ENCODE measurements at places on chromosomes 12 and 14.

DNA sequence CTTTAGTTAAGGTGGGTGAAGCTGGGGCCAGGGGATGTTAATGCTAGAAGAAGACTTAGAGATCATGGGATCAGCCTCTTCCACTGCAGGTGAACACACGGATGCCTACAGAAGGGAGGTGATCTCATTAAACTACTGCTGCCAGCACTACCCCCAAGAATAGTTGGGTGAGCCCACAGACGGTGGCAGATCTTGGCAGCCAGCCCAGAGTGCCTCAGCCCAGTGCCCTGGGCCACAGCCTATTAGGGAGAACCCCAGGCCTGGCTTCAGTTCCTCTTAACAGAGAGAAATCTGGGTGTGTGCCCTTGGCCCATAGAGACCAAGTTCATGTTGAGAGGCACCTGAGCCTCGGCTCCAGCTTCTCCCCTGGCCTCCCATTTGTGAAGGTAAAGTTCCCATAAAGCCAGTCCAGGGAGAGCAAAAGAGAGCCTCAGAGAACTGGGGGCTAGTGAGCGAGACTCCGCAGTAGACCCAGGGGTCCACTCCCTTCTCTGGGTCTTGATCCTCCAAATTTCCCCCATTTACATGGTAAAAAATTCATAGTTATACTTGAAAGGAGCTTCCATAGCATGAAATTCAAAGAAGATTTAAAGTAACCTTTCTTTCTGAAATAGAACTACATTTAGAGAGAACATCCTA, 125.0 kb upstream of the CCND2 start:
- DNase-seq = no peak

DNA sequence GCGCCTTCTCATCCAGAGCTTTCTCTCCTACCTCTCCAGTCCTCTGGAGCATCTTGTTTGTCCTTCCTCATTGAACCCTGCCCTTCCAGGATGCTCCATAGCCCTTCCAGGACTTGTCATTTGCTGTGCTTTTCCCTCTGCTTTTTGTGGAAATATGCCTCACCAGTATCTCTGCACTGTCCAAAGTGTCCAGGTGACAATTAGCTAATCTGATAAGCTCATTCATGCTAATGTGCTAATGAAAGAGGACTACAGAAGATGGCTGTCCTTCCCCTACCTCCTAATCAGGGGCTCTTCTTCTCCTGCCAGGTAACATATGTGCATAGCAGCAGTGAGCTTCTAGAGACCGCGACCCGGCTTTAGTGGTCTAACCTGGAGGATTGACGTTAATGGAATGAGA, 58.4 kb upstream of the OTX2 start:
- DNase-seq = no peak

DNA sequence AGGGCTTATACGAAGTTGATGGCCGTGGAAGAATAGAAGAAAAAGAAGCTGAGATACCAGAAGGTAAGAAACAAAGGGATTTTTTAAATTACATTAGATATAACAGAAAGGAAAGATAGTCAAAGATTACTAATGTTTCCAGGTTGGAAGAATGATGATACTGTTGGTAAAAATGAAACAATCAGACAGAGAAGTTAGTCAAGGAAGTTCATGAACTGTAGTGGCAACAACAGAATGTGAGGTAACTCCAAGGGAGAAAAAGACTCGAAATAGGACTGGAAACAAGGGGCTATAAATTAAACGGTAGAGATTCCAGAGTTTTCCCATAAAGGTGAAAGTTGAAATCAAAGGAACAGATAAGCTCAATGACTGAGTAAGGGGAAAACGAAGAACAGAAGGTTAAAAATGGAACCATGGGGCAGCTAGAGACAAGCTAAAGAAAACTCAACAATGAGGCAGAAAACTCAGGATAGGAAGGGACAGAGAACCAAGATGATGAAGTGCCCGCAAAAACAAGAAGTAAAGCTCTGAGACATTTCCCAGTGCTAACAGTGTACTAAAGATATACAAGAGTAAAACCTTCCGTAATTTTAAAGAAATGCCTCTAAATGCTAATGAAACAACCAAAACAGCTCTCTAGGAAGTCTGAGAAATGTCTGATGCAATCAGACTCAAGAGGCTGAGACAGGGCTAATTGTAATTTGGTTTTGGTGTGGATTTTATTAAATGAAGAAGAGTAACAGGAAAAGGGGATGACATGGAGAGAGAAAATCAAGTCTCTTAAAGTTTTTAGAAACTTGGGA, 70.0 kb downstream of the PPP2R5E start:
- DNase-seq = no peak

GRCh38 chr12:72178871-72179270, 93.3 kb upstream of the TRHDE start:
- DNase-seq = no peak

DNA sequence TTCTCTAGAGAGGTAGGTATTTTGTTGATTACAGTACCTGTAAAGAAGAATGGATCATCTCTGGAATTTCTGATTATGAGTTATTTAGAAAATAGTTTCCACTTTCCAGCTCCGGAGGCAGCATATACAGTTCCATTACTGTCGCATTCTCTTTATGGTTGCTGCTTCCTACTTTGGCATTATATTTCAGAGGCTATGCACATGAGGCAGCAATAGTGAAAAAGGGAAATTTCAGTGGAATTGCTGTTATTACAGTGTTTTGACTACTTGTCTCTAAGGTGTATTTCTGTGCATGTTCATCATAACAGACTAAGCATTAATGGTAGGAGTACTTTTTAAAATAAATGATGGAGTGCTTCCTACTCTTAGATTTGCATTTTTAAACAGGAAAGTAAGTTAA, 10.2 kb downstream of the GNG2 start:
- no peak for DNase-seq

DNA sequence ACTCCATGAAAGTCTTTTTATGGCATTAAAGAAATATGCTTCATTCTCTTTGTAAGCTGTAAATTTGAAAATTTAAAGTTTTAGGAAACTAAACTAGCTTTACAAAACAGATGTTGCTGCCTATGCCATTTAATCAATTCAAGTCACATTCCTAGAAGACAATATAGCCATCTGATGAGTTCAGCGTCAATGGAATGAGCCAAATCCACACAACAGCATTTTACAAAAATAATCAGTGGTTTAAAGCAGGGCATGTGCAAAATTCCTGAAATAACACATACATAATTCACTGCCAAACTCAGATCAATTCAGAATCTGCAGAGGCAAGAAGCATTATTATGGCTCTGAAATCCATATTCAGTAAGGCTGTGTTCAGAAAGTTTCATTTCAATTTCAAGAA, 75.6 kb downstream of the MED13L start:
- no peak for DNase-seq

DNA sequence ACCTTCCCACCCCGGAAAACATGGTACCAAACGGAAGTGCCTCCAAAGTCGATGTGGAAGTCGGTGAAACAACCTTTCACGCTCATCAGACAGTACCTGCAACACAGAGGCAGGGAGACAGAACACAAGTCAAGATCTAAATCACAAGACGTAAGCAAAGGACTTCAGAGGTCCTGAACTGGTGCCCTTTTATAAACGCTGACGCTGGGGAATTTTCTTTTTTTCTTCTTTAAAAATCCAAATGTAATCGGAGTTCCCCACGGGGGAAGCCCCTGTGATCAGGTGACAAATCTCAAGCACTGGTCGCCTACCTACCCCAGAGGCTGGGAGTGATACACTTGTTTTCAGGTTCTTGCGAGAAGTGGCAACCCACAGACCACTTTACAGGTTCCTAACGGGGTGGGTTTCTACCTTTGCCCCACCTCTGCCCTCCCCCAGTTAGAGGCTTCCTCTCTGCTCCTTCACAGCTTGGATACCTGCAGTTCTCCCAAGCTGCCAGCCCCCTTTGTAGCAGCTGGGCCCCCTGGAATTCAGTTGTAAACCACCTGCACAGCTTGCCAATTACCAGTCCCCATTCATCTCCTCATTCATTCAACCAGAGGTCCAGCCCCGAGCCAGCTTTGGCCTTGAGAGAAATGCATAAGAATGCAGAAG, 46.2 kb downstream of the KDM2B start:
- no peak for DNase-seq

Measured in cortex of kidney (tissue), 1 donor.